ENCODE measurements at places on chromosomes 7 and 10. TPM values are rescaled to one million over a fixed set of nuclear protein-coding genes. Genes with fewer than 3 reads are reported as not detected.

AGAP5 gene
- 2.2 TPM for polyA plus RNA-seq

CXCL12 gene
- 306 TPM for polyA plus RNA-seq

ICA1 gene
- polyA plus RNA-seq: 53.9 TPM

NPFFR1 gene
- polyA plus RNA-seq: 0.11 TPM

PNPLA8 gene
- polyA plus RNA-seq: 21.8 TPM

ALDH18A1 gene
- polyA plus RNA-seq: 12.1 TPM

JAKMIP3 gene
- polyA plus RNA-seq: 0.15 TPM

AGAP6 gene
- 5.6 TPM for polyA plus RNA-seq

IL2RA gene
- polyA plus RNA-seq: 0.68 TPM

ITGA8 gene
- polyA plus RNA-seq: 2.6 TPM

NUDT13 gene
- polyA plus RNA-seq: 9.9 TPM

MYPN gene
- 0.25 TPM for polyA plus RNA-seq

DOCK4 gene
- polyA plus RNA-seq: 3.0 TPM

RADIL gene
- 3.2 TPM for polyA plus RNA-seq

CFAP70 gene
- 3.0 TPM for polyA plus RNA-seq

MINDY3 gene
- polyA plus RNA-seq: 18.0 TPM

NACAD gene
- polyA plus RNA-seq: 0.95 TPM

CRHR2 gene
- 0.21 TPM for polyA plus RNA-seq

PCDH15 gene
- polyA plus RNA-seq: 0.01 TPM

TEX47 gene
- polyA plus RNA-seq: not detected

Measured in adipose tissue (tissue), 3 donors.